Stimulated activated naive CD4-positive, alpha-beta T cell treated with Interleukin-2 at 50 U/mL for 16 hours (primary cell): ENCODE measurements at places on chromosomes 3 and 15.

DNA sequence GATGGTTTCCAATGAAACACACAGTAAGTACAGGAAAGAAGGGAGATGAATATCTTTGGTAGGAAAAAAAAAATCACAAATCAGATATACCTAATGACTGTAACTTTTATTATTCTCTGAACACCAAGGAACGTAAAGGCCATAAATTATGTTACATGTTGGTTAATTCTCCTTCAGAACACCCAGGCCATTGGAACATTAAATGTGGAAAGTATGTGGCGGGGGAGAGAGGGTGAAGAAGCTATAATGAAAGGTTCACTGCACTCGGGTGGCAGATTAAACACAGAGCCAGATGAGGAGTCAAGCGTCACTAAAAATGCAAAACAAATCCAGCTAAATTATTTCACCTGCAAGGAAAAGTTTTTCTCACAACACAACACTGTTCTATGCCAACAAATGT lies 193.8 kb downstream of the FHIT start:
- DNase-seq, result no peak

- no peak for DNase-seq
Observed at GRCh38 chr3:134235577-134236076, 15.0 kb downstream of the RYK start.

- no peak for DNase-seq
Observed at GRCh38 chr3:120983841-120984240, 75.8 kb downstream of the STXBP5L start.

GRCh38 chr3:73781541-73781940 lies 156.8 kb upstream of the PDZRN3 start:
- DNase-seq, result no peak

DNA sequence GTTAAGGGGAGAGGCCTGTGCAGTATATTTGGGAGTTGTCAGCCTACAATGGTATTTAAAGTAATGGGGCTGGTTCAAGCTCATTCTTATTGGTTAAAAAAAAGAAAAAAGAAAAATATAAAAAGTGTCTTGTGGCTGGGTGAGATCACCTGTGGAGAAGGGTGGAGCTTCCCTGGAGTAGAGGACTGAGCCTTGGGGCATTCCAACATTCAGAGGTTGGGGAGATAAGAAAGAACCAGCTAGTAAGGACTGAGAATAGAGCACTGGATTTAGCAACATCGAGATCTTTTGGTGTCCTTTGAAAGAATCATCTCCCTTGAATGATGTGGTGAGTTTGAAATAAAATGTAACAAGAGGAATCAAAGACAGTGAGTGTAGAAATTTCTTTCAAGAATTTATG lies 5.2 kb downstream of the SLC49A4 start:
- DNase-seq, result no peak

DNA sequence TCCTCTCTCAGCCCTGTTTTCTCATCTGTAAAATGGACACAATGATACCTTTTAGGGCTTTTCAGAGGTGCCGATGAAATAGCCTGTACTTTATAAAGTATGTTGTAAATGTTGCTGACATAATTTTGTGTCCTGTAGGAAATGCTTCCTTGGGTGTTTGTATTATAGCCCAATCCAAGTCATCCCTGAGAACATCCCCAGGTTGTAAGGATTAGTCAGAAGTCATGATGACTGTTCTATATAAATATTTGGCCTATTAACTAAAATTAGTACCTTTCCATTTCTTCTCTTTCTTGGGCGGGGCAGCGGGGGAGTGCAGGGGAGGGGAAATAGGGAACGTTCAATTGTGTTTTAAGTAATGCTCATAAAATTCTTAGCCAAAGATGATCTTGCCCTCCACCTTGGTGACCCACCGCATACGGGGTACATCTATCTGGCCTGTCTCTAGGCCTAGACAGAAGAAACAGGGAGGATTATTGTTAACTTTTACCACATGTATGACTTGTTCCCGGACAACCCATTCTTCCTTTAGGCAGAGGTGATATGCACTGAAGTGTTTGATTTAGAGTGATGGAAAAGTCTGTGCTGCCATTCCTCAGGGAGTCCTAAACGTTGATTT lies 120.7 kb downstream of the VGLL4 start:
- no peak for DNase-seq

GRCh38 chr3:176286476-176287085 lies 910.7 kb downstream of the TBL1XR1 start:
- DNase-seq, result no peak

- DNase-seq, result no peak
Observed at GRCh38 chr3:69143612-69144011, 21.2 kb upstream of the LMOD3 start.

- DNase-seq, result no peak
Observed at GRCh38 chr3:52838561-52839267, 3.9 kb upstream of the MUSTN1 start.

GRCh38 chr3:154316974-154317767 lies 7.1 kb downstream of the DHX36 start:
- no peak for DNase-seq

- DNase-seq, result no peak
Observed at GRCh38 chr3:177690306-177690705, 493.0 kb upstream of the TBL1XR1 start.

DNA sequence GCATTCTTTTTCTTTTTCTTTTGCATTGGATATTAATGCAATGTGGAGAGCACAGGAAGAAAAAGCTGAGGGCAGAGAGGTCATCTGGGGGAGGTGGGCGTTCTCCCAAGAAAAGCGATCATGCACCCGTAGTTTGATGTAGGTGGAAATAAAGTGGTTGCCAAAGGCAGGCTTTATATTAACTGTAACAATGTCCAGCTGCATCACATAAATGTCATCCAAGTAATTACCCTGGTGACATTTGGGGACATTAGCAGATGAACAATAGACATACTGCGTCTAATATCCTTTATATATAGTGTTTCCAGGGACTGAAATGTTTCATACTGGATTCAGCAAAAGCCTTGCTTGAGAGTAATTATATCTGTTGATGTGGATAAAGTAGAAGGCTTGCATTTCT lies 135.5 kb downstream of the CNTN6 start:
- no peak for DNase-seq
